ENCODE measurements at places on chromosomes 1 and 21. TPM values are rescaled to one million over a fixed set of nuclear protein-coding genes. Genes with fewer than 3 reads are reported as not detected.
A peak's percentile ranks its signal among the peaks of the same experiment; 100 is the strongest.

- DNase-seq = no peak
- no peaks in the 10 kb centered on the region for H3K4me1 ChIP-seq
- no peak overlapping the region for H3K4me3 ChIP-seq
- no peaks in the 10 kb centered on the region for H3K36me3 ChIP-seq
- H3K27me3 ChIP-seq = no peaks in the 10 kb centered on the region
- no peak overlapping the region for H3K27ac ChIP-seq
Measured at GRCh38 chr21:43306911-43307676, 119.8 kb downstream of the SIK1 start.

The AGMAT gene
- total RNA-seq = 1.9 TPM

The SLAMF8 gene
- total RNA-seq = 1.2 TPM

The DAP3 gene
- 139 TPM for total RNA-seq

The LRIF1 gene
- 38.3 TPM for total RNA-seq

- DNase-seq = no peak
- H3K27me3 ChIP-seq = no peaks in the 10 kb centered on the region
- no peaks in the 10 kb centered on the region for H3K4me1 ChIP-seq
- no peak overlapping the region for H3K27ac ChIP-seq
- H3K4me3 ChIP-seq = no peak overlapping the region
Measured at GRCh38 chr1:157844089-157844830, 2.7 kb upstream of the CD5L start.

The NMNAT2 gene
- 41.0 TPM for total RNA-seq

The VCAM1 gene
- total RNA-seq = 9.3 TPM

GRCh38 chr1:202268032-202268431 is 73.7 kb downstream of the UBE2T start:
- H3K4me1 ChIP-seq = no peaks in the 10 kb centered on the region
- no peak overlapping the region for H3K27ac ChIP-seq
- no peak for DNase-seq
- no peaks in the 10 kb centered on the region for H3K36me3 ChIP-seq
- no peak overlapping the region for H3K4me3 ChIP-seq
- no peaks in the 10 kb centered on the region for H3K27me3 ChIP-seq

GRCh38 chr1:79252598-79252997 is 246.1 kb upstream of the ADGRL4 start:
- H3K4me1 ChIP-seq = no peaks in the 10 kb centered on the region
- H3K4me3 ChIP-seq = no peak overlapping the region
- no peak overlapping the region for H3K27ac ChIP-seq
- H3K36me3 ChIP-seq = no peaks in the 10 kb centered on the region
- H3K27me3 ChIP-seq = no peaks in the 10 kb centered on the region
- DNase-seq = no peak

DNA sequence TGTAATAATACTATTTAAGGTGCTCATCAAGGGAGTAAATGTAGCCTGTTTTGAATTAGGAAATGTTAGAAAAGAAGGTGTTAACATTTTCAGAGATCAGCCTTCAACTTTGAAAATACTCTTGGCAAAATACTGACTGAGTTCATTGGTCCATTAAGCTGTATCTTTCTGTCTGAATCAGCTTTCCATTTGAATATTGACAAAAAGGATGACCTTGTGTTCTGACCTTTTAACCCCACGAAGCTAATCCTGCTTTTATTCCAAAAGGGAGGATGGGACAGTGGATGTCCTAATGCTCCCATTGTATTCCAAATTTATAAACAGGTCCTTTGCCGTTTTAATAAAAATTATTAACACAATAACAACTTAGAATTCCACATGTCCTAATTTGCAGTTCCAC is 259.7 kb upstream of the NRIP1 start:
- DNase-seq = no peak
- H3K4me3 ChIP-seq = no peak overlapping the region
- H3K4me1 ChIP-seq = no peaks in the 10 kb centered on the region
- H3K36me3 ChIP-seq = no peaks in the 10 kb centered on the region
- H3K27me3 ChIP-seq = no peaks in the 10 kb centered on the region
- no peak overlapping the region for H3K27ac ChIP-seq

The LAX1 gene
- total RNA-seq = 0.05 TPM

DNA sequence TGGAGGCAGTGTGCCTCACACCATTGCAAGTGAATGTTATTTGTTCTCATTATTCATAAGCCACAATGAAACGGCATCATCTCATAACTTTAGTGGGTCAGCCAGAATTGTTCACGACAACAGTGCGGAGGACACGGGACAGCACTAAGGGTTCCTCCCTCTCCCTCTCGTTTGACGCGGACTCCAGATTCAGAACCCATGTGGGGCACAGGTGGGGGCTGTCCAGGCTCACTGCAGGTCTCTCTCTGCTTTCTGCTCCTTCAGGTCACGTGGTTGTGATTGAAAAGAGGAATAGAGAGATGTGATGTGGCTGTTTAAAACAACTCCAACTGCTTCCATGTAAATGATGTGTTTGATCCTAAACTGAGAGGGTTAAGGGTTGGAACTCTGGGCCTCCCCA is 13.5 kb downstream of the RUNX1 start:
- no peak overlapping the region for H3K27ac ChIP-seq
- DNase-seq = no peak
- no peak overlapping the region for H3K4me3 ChIP-seq
- H3K36me3 ChIP-seq = no peaks in the 10 kb centered on the region
- no peaks in the 10 kb centered on the region for H3K4me1 ChIP-seq
- no peaks in the 10 kb centered on the region for H3K27me3 ChIP-seq

The RHOU gene
- 75.9 TPM for total RNA-seq

The RNF220 gene
- total RNA-seq = 116 TPM

GRCh38 chr1:90534116-90534515 is 183.0 kb downstream of the BARHL2 start:
- H3K27ac ChIP-seq = no peak overlapping the region
- no peak for DNase-seq
- no peak overlapping the region for H3K4me3 ChIP-seq
- no peaks in the 10 kb centered on the region for H3K27me3 ChIP-seq

The CSF3R gene
- 3.9 TPM for total RNA-seq

DNA sequence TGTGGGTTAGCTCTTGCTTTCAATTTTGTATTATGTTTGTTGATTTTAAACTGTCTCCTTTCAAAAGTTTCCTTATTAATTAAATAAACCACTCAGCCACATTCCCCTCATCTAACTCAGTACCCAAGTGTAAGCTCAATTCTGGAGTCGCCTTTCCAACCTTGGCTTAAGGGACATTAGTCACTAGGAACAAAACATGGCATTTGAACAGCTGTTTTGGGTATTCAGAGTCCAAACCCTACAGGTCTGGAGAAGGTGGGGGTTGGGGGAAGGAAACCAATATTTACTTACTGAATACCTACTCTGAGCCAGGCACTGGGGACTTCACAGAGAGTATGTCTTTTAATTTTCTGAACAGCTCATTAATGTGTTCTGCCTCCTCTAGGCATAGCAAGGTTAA is 117.2 kb upstream of the JUN start:
- peak overlapping the region; percentile 2 for H3K27ac ChIP-seq
- peaks cover 9% of the 10 kb centered on the region for H3K4me1 ChIP-seq
- no peaks in the 10 kb centered on the region for H3K36me3 ChIP-seq
- H3K4me3 ChIP-seq = no peak overlapping the region
- no peak for DNase-seq
